ENCODE measurements at places on chromosomes 4 and X.

GRCh38 chr4:123127218-123127617 is 204.8 kb upstream of the NUDT6 start:
- peak; percentile 25 for DNase-seq

- DNase-seq: no peak
Measured at GRCh38 chr4:1170156-1170975, 2.0 kb downstream of the SPON2 start.

DNA sequence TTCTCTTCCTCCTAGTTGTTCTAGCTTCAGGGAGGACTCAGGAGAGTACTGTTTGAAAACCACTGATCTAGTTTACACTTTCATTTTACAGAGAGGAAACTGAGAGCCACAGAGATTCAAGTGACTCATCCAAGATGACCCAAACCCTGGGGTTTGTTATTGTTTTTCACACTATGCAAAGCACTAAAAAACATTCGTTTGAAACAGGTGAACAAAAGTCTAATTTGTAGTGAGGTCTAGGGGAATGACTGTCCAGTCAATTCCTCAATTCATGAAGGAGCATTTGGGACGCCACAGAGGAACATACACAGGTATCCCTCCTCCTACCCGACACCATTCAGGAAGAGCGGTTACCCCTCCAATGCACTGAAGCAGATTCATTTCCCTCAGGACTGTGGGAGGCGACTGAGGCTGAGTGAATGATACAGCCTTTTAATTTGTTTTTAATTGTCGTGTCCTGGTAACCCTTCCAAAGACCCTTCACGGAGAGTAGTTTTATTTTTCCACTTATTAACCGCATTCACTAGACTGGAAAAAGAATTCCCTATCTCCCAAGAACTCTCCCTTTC is 30.3 kb downstream of the TLR10 start:
- DNase-seq: peak; percentile 63

DNA sequence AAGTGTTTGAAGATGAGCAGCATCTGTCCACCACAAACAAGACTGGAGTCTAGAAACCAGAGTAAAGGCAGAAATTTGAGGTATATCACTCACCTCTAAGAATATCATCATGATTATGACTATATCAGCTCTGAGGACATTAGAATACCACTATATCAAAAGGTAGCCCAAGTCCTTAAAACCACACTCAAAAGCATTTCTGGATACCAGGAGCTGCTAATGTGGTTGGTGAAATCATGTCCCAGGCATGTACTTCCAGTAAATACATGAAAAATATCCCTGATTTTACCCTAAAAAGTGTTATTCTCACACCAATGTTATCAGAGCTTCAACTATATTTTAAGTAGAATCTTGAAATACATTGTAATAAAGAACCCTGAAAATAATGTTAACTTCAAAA is 136.3 kb upstream of the SMAD1 start:
- no peak for DNase-seq

- DNase-seq: no peak
Measured at GRCh38 chr4:155426953-155427352, 50.2 kb upstream of the MAP9 start.

DNA sequence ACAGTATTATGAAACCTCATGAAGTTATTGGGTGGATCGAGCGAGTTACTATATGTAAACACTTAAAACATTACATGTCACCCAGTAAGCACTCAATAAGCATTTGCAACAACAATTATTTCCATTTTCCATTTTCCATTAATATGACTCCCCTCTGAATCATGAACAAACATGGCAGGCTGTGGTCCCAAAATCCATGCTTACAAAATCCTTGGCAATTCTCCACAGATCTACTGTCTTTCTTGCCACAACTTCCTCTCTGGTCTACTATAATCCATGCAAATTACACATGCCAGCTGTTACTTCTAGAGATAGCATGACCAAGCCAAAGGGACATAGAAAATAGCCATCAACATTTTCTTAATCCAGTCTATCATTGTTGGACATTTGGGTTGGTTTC is 22.0 kb downstream of the ASB11 start:
- DNase-seq: peak; percentile 18

GRCh38 chrX:154098551-154098950 is 1.0 kb upstream of the MECP2 start:
- DNase-seq: no peak

DNA sequence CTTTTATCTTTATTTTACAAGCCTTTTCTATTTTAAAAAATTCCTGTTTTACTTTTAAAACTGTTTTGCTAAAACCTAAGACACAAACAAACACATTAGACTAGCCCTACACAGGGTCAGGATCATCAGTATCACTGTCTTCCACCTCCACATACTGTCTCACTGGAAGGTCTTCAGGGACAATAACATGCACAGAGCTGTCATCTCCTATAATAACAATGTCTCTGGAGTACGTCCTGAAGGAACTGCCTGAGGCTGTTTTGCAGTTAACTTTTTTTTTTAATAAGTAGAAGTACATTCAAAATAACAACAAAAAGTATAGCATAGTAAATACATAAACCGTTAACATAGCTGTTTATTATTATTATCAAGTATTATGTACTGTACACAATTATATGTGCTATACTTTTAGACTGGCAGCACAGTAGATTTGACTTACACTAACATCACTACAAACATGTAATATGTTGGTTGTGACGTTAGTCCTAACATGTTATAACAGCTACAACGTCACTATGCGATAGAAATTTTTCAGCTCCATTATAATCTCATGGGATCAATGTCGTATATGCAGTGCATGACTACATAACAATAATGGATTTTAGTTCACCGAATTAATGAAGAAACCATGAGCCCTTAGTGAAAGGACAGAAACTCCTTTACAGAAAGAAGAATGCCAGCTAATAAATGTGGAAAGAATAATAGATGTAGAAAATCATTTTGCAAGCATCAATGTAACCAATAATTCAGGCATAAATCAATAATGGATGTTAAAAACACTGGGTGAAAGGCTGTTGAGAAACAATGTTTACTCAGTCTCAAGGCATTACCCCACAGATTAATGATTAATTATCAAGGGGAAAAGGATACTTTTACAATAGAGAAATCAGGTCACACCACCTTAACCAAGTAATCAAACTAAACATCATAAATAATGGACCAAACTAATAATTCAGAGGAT is 49.2 kb downstream of the FBXW7 start:
- peak; percentile 25 for DNase-seq

DNA sequence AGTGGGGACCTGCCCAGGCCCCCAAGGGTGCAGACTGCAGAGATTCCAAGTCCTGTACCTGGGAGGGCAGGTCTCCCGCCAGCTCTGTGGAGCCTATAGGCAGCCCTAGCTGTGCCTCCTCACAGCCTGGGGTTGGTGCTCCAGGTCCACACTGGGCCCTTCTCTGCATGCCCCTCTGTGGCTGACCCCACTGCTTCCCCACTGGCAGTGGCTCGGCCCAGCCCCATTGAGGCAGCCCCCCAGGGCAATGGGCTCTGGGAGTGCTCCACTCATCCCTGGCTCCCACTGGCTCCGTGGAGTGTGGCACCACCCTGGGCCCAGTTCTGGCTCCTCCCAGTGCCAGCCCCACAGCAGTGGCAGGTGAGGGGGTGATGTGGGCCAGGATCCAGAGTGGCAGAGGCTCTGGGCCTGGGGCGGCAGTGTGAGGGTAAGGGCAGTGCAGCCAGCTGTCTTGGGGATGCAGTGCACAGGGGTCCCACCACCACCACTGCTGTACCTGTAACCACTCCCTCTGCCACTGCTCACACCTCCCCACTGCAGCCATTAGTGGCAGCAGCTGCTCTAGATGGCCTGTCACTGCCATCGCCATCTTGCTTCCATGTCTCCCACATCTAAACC is 312.2 kb downstream of the GPM6A start:
- no peak for DNase-seq

DNA sequence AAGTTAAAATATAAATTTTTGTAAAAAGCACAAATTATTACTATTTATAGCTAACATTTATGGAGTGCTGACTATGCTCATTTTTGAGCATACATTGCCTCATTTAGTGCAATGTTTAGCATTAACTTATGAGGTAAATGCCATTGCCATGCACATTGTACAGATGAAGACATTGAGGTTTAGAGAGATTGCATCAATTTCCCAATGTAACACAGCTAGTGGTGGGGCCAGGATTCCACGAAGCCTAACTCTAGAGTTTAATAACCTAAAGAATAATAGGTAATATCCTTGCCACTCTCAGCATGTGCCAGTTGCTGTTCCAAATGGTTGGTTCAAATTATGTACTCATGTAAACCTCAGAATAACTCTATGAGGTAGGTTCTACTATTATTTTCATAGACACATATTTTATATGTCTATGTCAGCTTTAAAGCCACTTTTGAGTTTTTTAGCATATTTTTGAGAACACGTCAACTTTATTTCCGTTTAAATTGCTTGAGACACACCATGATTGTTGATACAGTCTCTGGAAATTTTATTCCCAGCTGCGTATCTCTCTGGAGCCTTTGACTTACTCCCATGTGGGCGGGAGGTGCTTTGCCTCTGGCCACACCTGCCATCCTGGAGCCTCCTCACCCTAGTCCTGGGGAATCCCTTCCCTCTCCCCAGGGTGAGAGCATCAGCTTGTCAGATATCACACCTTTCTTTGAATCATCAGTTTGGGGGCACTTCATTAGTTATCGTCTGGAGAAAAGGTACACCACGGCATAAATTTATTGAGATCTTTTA is 10.8 kb upstream of the ADH1A start:
- no peak for DNase-seq
